CD4-positive, alpha-beta T cell (primary cell): ENCODE measurements at places on chromosomes 3 and 15.

DNA sequence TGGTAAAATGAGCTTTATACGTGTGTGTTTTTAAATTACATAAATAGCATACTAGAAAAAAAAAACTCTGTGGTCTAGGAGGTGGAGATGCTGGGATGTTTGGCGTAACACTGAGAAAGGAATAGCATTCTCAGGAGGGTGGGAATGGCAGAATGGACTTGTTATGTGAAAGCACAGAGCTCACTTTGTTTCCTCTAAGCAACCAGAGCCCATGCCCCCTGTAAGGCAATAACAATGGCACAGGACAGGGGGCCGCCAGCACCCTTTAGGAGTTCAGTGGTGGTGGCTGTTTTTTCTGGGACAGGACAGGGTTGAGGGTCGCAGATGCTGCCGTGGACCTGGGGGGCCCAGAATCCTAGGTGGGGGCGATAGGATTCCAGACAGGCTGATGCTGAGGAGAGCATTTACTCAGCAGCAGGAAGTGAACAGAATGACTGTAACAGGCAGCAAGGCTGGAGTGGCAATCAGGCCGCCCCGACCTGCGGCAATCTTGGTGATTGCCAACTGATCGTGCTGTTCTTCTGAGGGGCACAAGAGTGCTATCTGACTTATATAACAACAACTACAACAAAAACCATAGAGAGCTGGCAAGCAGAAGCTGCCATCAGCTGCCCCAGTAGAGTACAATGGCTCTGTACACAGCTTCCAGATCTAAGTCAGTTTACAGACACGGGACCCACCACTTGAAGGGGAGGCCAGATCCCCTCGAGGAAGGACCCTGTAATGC lies 160.4 kb downstream of the UACA start:
- no peak for DNase-seq

- DNase-seq = no peak
Observed at GRCh38 chr15:31274496-31275330, 51.9 kb upstream of the KLF13 start.

DNA sequence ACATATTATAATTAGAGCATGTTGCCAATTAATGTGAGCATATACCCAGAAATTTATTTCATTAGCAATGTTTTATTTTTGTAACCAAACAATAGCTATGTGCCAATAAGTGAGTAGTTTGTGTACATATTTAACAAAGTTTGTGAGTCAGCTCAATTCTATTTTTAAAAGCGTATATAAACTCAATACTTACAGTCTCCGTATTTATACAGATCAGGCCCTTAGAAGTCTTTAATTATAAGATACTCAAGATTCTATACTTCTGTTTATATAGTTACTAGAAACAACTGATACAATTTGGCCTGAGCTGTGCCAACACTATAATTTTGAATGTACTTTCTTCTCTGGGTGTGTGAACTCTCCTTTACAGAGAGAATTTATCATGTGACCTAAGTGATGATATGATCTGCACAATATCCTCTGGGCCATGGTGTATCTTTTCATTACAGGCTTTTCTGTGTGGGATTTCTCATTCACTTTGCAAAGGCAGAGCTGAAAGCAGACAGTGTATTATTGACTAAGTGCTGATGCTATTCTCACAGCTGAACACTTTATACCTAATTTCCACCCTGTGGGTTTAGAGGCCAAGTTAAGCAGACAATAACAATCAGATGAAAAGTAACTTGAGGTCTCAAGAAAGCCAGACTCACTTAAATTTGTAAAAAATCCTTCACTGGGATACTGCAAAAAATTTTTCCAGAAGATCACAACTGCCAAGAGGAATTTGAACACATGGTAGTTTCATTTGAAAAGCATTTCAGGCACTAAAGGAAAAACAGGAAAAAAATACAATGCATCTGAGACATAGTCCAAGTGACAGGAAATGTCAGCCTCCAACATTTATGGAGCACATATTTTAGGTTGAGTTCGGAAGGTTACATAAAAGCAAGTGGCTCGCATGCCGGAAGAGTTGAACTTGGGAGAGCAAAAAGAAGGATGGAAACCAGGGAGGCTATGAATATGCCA lies 277.9 kb upstream of the SEMA6D start:
- DNase-seq = no peak

DNA sequence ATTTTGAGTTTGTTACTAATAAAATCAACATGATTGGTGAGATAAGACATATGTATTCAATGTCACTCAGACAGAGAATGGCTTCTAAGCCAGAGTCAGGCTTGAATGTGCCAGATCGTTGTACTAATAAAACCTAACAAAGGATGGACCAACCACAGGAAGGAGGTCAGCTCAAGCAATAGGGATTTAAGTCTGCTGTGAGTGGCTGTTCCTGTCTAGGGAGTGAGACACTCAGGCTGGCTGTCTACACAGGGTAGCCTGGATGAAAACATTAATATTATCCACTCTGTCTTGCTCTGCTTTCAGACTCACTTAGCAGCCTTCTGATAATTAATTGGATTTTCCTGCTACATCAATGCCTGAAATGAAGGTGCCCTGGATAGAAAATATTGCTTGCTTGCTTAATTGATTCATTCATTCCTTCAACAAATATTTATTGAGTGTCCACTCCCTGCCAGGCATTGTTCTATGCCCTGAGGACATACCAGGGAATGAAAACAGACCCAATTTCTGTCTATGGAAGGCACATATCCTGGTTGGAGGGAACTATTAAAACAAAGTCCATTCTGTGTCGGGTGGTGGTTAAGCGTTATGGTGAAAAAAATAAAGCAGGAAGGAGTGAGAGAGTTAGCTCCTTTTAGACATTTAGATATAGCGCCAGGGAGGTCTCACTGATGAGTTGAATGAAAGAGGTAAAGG lies 239.4 kb downstream of the CHST2 start:
- DNase-seq = no peak

DNA sequence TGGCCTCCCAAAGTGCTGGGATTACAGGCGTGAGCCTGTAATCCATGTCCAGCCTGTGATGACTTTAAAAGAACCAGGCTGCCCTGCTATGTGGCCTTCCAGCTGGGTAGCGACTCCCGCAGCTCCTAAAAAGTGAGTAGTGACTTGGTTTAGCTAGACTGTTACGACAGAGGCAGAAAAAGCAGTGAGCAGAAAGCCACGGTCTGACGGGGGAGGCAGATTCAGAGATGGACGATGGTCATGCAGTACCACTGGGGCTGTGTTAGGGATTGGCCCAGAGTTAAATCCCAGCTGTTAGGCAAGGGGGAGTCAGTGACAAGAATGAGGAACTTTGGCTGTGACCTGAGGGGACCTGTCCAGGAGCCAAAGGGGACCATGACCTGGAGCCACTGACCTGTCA lies 3.1 kb upstream of the RPL29 start:
- DNase-seq = no peak

- DNase-seq = no peak
Observed at GRCh38 chr3:140023616-140024530, 88.9 kb downstream of the CLSTN2 start.

DNA sequence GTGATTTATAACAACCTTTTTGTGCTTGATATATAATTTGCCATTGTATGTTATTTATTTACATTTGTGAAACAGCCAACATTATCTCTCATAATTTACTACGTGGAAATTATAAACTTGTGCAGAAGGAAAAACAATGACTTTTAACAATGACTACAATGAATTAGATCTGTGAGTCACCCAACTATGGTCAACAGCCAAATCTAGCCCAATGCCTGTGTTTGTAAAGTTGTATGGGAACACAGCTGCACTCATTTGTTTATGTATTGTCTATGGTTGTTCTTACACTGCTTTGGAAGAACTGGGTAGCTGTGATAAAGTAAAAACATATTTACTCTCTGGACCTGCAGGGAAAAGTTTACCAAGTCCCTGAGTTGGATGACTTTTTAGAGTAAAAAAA lies 110.4 kb downstream of the OTOL1 start:
- DNase-seq = no peak

- DNase-seq = no peak
Observed at GRCh38 chr3:40248591-40248990, 60.9 kb upstream of the EIF1B start.

- no peak for DNase-seq
Observed at GRCh38 chr3:182258538-182259177, 534.6 kb upstream of the ATP11B start.
